ENCODE measurements at places on chromosomes 1 and 21.
A peak's percentile ranks its signal among the peaks of the same experiment; 100 is the strongest.

GRCh38 chr1:35708441-35708921 is 10.2 kb downstream of the C1orf216 start:
- DNase-seq: no peak

GRCh38 chr1:73637264-73637663 is 560.7 kb downstream of the LRRIQ3 start:
- no peak for DNase-seq

DNA sequence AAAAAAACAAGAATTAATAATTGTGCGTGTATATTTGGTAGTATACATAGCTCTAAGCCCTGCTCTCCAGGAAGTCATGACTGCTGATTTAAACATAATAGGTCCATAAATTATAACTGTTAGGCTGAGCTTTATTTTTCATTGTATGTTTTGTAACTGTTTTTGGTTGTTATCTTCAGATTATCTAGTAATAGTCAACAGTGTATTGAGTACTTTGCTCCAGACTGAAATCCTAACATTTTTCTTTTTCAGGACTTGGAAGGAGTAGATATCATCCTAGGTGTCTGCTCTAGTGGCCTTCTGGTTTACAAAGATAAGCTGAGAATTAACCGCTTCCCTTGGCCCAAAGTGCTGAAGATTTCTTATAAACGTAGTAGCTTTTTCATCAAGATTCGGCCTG is 90.9 kb downstream of the TMEM200B start:
- no peak for DNase-seq

- no peak for DNase-seq
Measured at GRCh38 chr1:16067127-16067768, 6.2 kb downstream of the FAM131C start.

- no peak for DNase-seq
Measured at GRCh38 chr1:119550381-119550780, 43.4 kb downstream of the HSD3B1 start.

DNA sequence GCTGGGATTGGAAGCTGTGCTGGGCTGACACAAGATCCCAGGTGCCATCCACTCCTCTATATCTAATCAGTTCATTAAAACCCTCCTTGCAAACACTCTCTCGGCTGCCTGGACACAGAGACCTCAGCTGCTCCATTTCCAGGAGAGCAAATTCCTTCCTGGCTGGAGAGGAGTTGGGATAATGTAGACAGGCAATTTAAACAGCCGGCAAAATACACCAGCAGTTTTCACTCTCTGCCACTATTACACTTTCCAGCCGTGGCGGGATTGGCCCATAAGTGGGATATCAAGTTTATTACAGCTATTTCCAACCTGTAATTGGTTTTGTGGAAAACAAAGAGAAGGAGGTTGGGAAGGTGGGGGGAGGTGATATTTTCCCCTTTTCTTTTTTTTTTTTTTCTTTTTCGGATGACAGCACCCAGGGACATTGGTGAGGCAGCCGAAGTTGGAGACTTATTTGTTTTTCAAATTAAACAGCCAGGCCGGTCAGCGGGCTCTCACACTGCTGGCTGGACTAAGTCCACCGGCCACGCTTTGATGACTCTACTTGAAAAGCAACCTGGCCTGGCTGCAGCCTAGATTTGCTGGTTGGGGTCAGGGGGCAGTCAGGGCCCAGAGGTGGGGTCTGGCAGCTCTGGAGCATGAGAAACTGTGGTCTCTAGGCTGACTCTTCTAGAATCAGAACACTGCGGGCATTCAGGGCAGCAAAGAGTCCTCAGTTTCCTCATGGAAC is 177.4 kb downstream of the IGSF21 start:
- no peak for DNase-seq

- DNase-seq: no peak
Measured at GRCh38 chr21:29473808-29474207, 175.1 kb downstream of the BACH1 start.

DNA sequence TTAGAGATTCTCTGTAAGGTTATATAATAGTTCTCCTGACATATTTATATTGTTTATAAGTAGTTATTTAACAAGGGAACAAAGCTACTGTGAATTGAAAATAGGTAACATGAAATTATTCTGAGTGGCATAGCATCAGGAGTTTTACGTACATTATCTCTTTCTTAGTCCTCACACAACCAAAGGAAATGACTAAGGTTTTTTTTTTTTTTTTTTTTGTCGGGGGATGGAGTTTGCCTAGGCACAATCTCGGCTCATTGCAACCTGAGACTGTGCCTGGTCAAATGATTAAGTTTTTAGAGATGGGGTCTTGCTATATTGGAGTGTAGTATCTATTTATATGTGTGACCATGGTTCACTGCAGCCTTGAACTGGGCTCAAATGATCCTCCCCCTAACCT is 24.9 kb downstream of the TMED5 start:
- no peak for DNase-seq

DNA sequence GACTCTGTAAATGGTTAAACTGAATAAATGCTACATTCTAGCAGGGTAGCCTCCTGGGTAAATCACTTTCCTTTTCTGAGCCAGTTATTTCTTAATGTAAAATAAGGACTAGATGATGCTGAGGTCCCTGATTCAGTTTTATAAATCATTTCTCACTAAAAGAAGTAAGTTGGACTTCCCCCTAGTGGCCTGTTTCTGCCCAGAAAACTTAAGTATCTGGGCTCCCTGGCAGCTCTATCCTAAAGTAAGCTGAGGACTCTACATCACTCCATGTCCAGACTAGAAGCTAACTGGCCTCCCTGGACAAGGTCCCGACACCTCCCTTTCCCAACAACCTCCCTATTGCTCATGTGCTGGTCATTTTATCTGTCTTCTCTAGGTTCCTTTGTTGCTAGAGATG is 3.0 kb downstream of the GPN2 start:
- peak; percentile 48 for DNase-seq

DNA sequence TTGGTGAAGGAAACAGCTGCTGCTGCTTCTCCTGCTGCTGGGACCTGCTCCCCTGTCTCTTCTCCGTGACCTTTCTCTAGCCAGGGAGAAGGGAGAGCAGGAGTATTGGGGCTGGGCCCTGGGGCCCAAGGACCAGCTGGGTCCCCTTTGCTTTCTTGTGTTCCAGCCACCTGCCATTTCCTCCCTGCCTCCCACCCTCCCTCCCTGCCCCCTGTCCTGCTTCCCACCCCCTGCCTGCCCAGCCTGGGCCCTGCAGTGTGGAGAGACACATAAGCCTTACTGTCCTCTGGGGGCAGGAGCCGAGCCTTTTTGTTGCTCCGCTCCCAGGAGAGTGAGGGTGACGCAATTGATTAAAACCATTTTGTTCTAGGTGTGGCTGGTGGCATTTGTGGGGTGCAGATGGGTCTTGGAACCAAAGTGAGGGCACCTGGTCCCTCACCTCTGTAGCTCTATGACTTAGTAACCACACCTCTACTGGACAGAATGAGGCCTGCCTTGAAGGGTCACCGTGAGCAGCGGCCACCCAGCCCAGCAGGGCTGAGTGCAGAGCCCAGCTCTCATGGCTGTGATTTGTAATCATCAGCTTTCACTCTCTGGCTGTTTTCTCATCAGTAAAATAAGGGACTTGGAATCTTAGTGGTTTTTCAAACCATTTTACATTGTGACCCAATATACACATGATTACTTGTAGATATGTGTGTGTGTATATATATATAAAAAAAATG is 13.9 kb upstream of the TMEM222 start:
- no peak for DNase-seq

DNA sequence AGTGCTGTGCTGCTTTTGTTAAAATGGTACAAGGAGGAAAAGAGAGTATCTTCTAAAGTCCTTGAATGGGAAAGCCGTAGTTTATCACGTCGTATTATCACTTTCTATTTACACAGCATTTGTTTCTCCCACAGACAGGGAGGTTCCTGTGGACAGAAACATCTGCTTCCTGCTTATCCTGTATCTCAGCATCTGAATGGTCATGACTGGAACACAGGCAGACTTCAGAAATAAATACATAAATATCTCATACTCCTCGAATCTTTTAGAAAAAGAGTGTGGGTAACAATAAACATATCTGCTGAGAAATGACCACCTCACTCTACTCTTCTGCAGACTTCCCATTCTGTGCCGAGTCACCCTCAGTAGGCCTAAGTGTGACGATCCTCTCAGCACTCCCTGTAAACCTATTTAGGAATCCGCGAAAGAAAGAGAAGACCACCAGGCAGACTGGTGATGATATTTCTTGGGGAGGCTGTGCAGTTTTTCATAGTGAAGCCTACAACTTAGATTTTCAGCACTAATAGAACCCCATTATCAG is 393.5 kb downstream of the SMYD3 start:
- peak; percentile 88 for DNase-seq

DNA sequence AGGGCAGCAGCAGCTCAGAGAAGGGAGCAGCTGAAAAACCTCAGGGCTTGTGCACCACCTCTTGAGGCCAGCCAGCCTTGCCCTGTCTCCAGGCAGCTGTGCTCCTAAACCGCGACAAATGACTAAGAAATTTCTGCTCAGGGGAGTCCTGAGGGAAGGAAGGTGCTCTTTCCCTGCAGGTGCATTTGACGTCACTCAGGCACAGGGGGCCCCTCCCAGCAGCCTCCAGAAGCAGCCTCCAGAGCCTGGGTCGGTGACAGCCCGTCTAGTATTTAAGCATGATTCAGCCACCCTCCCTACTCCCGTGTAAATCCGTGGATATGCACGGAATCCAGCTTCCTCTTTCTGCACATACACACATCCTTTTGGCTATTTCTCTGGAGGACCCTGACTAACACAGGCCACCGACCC is 560.5 kb downstream of the KIF26B start:
- DNase-seq: no peak
